ENCODE measurements at places on chromosomes 11 and 22.

DNA sequence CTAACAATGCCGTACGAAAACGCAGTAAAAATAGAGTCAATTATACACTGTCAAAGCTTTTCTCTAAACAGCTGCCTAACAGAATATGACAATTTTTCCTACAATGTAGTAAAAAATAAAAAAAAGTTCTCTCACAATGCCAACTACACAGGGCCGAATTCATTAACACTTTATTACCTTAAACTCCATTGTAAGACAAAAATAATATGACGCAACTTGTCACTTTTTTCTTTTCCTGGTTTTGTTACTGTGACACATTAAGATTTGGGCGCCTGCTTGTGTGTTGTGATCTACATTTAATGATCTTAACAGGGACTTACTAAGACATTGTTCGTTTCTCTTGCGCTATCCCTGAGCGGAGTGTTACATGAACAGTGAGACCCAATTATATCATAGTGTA, 204.1 kb downstream of the INSC start:
- no peak for DNase-seq

GRCh38 chr11:112795142-112795815, 165.9 kb upstream of the NCAM1 start:
- peak; percentile 77 for DNase-seq

- DNase-seq, result no peak
These were observed 38.0 kb upstream of the JAM3 start for GRCh38 chr11:134030853-134031252.

GRCh38 chr11:46457021-46457420, 65.4 kb upstream of the CHRM4 start:
- no peak for DNase-seq

GRCh38 chr11:112971195-112971594, 10.0 kb downstream of the NCAM1 start:
- DNase-seq, result no peak

- DNase-seq, result no peak
These were observed 4.8 kb upstream of the CHRNA10 start for GRCh38 chr11:3675971-3676370.

DNA sequence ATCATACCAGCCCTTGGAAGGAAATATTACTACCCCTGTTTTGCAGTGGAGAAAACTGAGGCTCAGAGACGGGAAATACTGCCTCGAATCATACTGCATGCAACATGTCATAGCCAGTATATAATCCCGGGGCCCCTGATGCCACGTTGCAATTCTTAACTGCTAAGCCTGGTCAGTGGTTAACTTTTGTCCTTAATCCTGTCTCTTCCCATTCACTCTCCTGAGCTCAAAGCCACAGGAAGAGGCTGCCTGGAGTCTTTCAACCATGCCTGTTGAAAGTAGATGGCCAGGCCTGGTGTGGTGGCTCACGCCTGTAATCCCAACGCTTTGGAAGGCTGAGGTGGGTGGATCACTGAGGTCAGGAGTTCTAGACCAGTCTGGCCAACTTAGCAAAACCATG, 166.6 kb downstream of the MIAT start:
- DNase-seq, result no peak

Measured in H9 (cell line).